Left renal cortex interstitium (tissue), 4 donors: ENCODE measurements at places on chromosomes 11 and 22. TPM values are rescaled to one million over a fixed set of nuclear protein-coding genes. Genes with fewer than 3 reads are reported as not detected.

DNA sequence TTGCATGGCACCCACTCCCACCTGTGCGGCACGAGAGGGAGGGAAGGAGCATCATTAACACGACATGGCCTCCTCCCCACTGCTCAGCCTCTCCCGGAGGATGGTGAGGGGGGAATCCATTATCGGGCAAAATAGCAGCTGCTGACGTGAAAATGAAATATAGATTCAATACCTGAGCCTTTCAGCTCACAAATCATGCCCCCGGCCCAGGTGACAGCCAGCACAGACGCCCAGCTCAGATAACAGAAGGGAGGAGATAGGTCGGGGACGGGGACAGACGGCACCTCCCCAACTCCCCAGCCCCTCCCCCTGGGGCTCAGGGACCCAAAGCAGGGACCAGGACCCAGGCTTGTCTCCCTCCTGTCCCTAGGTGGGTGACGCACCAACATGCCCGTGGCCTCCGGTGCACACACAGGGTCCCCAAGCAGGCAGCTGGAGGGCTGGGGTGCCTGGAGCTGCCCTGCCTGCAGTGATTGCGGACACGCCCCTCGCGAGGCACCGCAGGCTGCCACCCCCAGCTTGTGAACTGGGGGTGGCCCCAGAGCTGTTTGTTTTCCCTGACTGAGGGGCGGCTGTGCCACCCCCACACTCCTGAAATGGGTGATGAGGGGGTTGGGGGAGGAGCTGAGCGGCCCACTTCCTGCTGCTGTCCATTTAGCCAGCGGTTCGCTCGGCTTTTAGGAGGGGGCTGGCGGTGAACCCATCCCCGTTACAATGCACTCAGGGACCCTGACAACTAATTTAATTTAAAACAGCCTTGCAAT, 31.7 kb downstream of the FLRT1 start:
- no peak for DNase-seq

GRCh38 chr11:103618528-103618927, 417.9 kb upstream of the DDI1 start:
- DNase-seq = no peak

GRCh38 chr11:45646275-45646927, 19.0 kb downstream of the CHST1 start:
- DNase-seq = no peak

DNA sequence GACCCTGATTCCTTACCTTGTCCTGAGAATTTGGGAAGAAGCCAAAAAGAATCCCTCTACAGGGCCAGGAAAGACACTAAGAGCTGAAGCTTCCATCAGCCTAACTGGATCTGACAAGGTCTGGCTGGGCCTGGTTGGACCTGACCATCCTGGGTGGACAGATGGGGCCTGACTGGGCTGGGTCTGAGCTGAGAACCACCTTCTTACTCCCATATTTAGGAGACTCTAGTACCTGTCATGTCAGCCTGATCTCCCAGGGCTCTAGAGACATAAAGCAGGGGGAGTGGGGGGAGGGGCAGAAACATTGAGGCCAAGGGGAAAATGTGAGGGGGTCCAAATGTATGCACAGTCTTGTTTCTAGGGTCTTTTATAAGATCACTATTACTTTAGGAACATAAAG, 129.9 kb downstream of the BUD13 start:
- no peak for DNase-seq

The PYGM gene
- polyA plus RNA-seq = 1.9 TPM

DNA sequence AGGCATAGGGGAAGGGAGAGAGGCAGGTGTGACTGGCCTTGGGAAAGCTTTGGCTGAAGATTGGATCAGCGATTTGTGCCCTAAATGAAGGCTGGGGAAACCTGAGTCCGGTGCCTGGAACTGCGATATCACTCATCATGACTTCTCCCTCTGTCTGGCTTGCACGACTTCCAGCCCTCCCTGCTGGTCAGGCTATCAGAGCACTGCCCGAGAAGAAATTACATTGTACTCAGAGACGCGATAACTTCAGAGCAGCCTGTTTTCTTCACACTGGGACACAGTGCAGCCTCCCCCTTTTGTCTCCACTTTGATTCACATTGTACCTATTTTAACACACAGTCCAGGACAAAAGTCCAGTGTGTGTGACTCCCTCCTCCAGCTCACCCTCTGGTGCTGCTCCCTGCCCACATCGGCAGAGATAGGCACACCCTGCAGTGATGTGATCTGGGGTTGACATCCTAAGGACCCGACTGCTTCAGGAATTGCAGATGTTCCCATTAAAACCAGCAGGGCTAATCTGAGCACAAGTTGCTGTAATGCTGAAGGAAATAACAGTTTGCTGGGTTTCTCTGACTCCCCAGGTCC, 62.1 kb upstream of the CADM1 start:
- no peak for DNase-seq

DNA sequence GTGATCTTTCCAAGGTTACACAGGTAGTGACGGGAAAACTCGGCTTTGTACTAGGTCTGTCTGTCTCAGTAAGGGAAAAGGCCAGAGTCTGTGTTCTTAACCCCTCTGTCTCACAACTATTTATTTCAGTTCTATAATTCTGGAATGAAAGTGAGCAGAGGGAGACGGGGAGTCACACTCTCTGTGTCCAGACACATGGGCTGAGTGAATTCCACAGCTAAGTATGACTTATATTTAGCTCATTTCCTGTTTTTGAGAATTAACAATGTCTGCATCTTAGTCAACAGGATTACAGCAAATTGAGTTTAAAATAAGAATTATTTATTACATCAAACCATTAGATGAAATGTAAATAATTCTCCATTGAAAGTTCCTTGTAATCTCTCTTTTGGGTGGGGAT, 62.5 kb upstream of the OR4B1 start:
- DNase-seq = no peak

The RPS6KA4 gene
- polyA plus RNA-seq = 15.5 TPM

- no peak for DNase-seq
These were observed 4.8 kb upstream of the IGF2 start for GRCh38 chr11:2143799-2144543.

DNA sequence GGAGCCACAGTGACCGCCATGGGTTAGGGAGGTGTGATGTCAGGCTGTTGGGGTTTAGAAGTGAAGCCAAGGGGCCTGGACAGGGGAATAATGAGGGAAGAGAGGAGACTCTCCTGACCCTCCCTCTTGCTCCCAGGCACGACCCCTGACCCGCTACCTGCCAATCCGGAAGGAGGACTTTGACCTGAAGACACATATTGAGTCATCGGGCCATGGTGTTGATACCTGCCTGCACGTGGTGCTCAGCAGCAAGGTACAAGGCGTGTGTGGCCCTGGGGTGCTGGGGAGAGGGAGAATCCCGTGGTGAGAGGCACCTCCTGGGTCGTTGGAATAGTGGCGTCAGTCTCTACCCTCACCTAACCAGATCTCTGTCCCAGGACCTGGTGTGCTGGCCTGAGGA, 29.5 kb downstream of the TREH start:
- DNase-seq = no peak

DNA sequence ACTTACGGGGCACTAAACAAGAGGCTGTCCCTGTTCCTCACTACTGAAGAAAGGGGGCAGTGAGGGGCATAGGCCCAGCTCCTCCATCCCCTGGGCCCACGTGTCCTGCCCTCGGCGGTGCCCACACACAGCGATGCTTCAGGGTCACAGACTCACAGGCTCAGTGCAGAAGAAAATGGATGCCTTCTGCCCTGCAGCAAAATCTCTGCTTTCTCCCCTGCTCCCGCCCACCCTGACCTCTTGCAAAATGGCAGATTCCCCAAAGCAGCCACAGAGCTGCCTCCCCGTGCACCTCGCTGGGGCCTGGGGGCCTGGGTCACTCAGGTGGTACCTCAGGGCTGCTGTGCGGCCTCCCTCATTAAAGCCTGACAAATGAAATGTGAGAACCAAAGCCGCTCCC, 204.0 kb downstream of the DSCAML1 start:
- DNase-seq = no peak

The NOX4 gene
- 51.5 TPM for polyA plus RNA-seq

DNA sequence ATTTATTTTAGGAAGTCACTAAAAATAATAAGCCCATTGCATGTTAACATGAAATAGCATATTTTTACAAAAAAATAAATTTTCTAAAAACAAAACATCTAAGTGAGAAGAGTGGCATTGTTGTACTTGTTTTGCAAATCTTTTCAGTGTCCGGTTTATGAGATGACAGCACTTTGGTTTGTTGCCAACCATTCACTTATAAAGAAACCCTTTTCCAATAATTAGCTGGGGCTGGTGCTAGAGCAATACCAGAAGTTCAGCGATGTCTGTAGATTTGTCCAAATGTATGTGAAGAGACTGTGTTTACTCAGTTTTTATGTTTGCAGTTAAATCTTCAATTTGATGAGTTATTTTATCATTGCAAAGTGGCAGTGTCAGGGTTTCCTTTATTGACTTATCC, 22.1 kb upstream of the KRTAP5-7 start:
- no peak for DNase-seq

The NCF4 gene
- polyA plus RNA-seq = 1.9 TPM

GRCh38 chr22:41263704-41264103, 22.3 kb downstream of the RANGAP1 start:
- DNase-seq = no peak

- DNase-seq = no peak
These were observed 3.4 kb upstream of the FADS1 start for GRCh38 chr11:61820174-61820573.

GRCh38 chr11:12377106-12377823, at the start of gene PARVA:
PARVA (plus strand) TSS chr11:12377571; CDS start chr11:12377648, 77 bp downstream.
- DNase-seq = peak; percentile 73

GRCh38 chr22:18058371-18059093, 19.3 kb upstream of the PEX26 start:
- DNase-seq = no peak

GRCh38 chr11:89516496-89516895, 25.3 kb upstream of the NOX4 start:
- DNase-seq = no peak

GRCh38 chr11:97847730-97848129, 1173.0 kb upstream of the CNTN5 start:
- DNase-seq = no peak

- no peak for DNase-seq
These were observed 101.6 kb upstream of the RTL6 start for GRCh38 chr22:44599500-44600140.

GRCh38 chr11:70325824-70326223, 55.3 kb downstream of the PPFIA1 start:
- no peak for DNase-seq

The TRIM5 gene
- 47.3 TPM for polyA plus RNA-seq

DNA sequence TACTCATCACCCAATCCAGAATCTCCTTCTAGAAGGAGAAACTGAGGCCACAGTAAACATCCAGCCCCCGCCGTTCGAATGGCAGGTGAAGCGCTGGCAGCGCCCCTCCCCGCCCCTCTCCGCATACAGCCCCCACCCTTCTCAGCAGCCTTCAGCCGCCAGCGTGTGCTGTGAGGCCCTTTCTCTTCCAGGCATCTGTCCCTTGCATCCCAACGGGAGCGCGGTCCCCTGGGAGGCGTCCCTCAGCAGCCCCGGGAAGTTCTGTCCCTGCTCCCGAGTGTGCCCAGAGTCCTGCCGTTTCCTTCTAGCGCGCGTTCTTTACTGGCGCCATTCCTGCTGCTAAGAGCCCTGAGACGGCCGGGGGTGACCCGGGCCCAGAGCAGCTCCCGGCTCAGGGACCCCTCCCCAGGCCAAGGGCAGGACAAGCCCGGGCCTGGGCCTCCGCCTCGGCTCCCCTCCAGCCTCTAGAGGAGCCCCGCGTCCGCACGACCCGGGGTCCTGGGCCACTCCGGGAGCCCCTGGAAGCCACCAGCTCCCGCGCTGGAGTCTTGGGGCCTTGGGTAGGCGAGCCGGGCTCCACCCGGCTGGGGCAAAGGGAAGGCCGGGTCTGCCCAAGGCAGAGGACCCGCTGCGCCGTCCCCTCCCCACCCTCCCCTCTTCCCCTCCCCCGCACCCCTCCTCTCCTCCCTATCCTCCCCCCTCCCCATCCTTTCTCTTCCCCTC, 450.4 kb downstream of the OPCML start:
- DNase-seq = no peak

GRCh38 chr22:22565981-22566380, 6.9 kb upstream of the PRAME start:
- no peak for DNase-seq

GRCh38 chr11:76592961-76593360, 77.6 kb downstream of the LRRC32 start:
- DNase-seq = no peak

The STK33 gene
- 28.5 TPM for polyA plus RNA-seq

The SPI1 gene
- 4.2 TPM for polyA plus RNA-seq

GRCh38 chr11:117795638-117796455, 1.2 kb downstream of the DSCAML1 start:
- DNase-seq = no peak

GRCh38 chr22:43883012-43883661, 8.7 kb downstream of the PNPLA5 start:
- no peak for DNase-seq

- DNase-seq = no peak
These were observed 7.0 kb downstream of the MARK2 start for GRCh38 chr11:63845911-63846310.

The FADD gene
- polyA plus RNA-seq = 22.4 TPM

DNA sequence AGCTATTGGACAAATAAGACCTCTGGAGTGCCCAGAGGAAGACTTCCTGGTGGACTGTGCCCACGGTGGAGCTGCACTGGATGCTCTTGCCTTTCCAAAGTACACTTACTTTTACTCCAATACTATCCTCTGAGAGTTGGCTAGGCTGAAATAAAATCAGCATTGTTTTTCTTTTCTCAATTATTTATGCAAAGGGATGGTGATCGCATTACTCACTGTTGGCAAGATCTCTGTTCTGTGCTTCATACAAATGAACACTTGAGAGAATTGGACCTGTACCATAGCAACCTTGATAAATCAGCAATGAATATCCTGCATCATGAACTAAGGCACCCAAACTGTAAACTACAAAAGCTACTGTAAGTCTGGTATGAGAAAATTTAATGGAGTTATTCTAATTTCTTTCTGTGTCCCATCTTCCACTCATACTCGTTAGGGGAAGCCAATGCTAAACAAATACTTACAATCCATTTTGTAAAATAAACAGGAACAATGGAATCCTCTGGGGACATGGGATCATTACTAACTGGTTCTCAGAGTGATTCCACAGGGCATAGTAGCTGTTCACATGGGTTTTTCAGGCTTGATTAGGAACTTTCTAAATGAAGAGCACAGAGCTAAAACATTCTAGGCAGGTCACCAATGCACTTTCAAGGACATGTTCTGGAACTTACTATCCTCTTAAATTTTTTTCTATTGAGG, 26.3 kb downstream of the NLRP14 start:
- DNase-seq = no peak

The MAJIN gene
- 0.71 TPM for polyA plus RNA-seq

- no peak for DNase-seq
These were observed at the start of gene GAL3ST3 for GRCh38 chr11:66048547-66049323. GAL3ST3 (minus strand) TSS chr11:66049161; CDS start chr11:66045415, 3,746 bp downstream.
